ENCODE measurements at places on chromosomes 7 and 10. TPM values are rescaled to one million over a fixed set of nuclear protein-coding genes. Genes with fewer than 3 reads are reported as not detected.

The CHN2 gene
- total RNA-seq: 10.4 TPM

The AKR1D1 gene
- not detected for total RNA-seq

The ELMO1 gene
- total RNA-seq: 18.9 TPM

The PLAC9 gene
- total RNA-seq: 4.6 TPM

The SLC26A3 gene
- not detected for total RNA-seq

The DDX56 gene
- 57.7 TPM for total RNA-seq

The ALOX5 gene
- total RNA-seq: 4.0 TPM

The C1GALT1 gene
- 16.1 TPM for total RNA-seq

- H3K4me1 ChIP-seq: no peaks in the 10 kb centered on the region
- peaks cover 6% of the 10 kb centered on the region for H3K27me3 ChIP-seq
- no peaks in the 10 kb centered on the region for H3K36me3 ChIP-seq
- no peak overlapping the region for H3K4me3 ChIP-seq
- no peak for DNase-seq
Observed at GRCh38 chr7:139124084-139124914, 14.8 kb upstream of the ZC3HAV1 start.

- no peak overlapping the region for H3K27ac ChIP-seq
- H3K4me3 ChIP-seq: no peak overlapping the region
- no peaks in the 10 kb centered on the region for H3K27me3 ChIP-seq
- H3K36me3 ChIP-seq: no peaks in the 10 kb centered on the region
- no peaks in the 10 kb centered on the region for H3K4me1 ChIP-seq
Observed at GRCh38 chr7:34031156-34031555, 125.8 kb downstream of the BMPER start.

GRCh38 chr10:114174695-114175188 is 739 bp upstream of the CCDC186 start:
- H3K27ac ChIP-seq: peak overlapping the region; percentile 92
- H3K4me1 ChIP-seq: peaks cover 16% of the 10 kb centered on the region
- no peaks in the 10 kb centered on the region for H3K36me3 ChIP-seq
- H3K27me3 ChIP-seq: no peaks in the 10 kb centered on the region

DNA sequence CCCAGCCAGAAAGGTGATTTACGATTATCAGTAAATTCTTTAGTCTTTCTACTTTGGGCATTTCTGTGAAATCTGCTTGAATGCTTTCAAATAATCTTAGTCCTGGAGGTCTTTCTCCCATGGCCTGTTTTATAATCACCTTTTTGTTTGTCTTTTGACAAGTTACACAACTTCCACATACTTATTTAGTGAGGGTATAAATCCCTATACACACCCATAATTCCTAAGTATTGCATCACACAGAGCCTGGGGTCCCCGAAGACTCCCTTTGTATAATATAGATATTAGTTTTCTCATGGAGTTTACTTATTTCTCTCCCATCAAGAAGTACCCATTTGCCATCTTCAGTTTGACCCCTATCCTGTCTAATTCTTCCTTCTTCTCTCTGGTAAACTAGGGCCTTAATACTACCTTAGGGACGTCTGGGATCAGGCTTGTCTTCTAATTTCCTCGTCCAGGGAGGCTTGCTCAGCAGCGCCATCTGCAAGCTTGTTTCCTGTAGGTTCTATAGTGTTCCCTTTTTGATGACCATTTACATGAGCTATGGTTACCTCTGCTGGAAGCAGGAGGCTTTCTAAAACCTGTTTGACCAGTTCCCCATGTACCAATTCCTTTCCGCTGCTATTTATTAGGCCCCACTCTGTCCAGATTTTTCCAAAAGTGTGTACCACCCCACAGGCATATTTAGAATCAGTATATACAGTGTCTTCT is 8.1 kb downstream of the DNAH11 start:
- no peak overlapping the region for H3K27ac ChIP-seq
- H3K27me3 ChIP-seq: peaks cover 3% of the 10 kb centered on the region
- no peak overlapping the region for H3K4me3 ChIP-seq
- no peaks in the 10 kb centered on the region for H3K36me3 ChIP-seq
- no peak for DNase-seq

DNA sequence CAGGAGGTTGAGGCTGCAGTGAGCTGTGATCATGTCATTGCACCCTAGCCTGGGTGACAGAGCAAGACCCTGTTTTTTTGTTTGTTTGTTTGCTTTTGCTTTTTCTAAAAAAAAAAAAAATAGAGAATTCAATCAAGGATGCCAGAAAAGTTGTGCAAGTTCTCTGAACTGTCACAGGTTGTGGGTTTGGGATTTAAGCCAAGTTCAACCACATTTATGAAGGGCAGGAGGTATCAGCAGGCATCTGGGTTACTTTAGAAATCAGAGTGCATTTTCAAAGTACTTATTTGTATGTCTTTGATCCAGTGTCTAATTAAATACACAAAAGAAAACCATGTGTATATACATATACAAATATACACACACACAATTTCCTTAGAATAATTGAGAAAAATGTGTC is 151.2 kb upstream of the MINDY3 start:
- H3K4me1 ChIP-seq: no peaks in the 10 kb centered on the region
- no peaks in the 10 kb centered on the region for H3K36me3 ChIP-seq
- H3K27me3 ChIP-seq: no peaks in the 10 kb centered on the region
- DNase-seq: no peak

DNA sequence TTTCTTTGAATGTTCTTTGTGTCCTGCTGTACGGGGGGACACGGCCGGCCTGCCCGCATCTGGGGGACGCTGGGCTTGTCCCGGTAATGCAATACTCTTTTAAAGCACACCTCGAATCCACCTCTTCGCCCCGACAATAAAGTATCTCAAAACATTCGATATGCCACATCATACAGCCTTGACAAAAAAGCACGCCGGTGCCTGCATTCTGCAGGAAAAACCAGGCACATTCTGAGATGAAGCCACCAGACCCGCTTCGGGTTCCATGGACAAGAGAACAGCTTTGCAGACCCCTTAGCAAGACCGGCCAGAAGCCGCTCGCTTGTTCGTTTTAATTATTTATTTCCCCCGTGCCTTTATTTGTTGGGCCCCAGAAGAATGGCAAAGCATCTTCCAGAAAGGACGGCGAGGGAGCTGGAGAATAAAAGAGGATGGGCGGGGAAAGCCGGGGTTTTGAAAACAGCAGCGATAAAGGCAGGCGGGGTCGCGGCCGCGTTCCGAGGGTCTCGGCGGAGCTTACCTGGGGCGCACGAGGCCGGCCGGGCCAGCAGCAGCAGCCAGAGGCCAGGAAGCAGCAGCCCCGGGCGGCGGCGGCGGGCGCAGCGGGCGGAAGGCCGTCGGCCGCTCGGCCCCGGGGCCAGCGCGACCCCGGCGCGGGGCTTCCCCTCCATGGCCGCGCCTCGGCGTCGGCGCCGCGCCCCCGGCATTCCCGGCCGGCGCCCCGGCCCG is 462 bp downstream of the KIAA1549 start:
- H3K4me1 ChIP-seq: peaks cover 5% of the 10 kb centered on the region
- peak overlapping the region; percentile 61 for H3K4me3 ChIP-seq
- no peak for DNase-seq
- H3K27me3 ChIP-seq: peaks cover 19% of the 10 kb centered on the region

- no peaks in the 10 kb centered on the region for H3K27me3 ChIP-seq
- H3K27ac ChIP-seq: no peak overlapping the region
- no peaks in the 10 kb centered on the region for H3K36me3 ChIP-seq
Observed at GRCh38 chr7:3887096-3887690, 586.1 kb downstream of the SDK1 start.

DNA sequence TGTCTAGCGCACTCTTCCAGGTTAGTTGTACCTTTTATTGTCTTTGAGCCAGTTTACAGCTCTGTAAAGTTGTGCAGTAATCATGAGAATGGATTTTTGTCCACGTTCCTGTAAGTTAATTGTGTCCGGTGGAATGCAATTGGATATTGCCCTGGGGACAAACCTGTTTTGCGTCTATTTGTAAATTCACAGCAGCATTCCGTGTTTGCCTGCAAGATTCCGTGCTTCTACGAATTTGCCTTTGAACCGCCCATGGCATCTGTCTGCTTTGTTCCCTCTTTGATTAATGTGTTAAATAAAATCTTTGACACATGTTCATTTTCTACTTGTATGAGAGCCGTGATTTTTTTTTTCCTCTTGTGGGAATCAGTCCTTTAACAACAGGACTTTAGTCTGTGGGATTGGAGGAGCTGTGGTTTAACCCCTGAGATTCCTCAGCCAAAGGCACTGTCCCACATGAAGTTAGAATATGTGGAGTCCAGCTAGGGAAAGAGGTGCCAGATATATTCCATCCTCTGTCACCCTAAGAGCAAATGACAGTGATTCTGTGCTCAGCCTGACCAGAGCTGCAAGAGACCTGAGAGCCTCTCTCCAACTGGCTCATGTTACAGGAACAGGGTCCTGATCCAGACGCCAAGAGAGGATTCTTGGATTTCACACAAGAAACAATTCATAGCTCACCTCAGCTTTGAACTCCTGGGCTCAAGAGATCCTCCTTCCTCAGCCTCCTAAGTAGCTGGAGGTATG is 126.3 kb downstream of the COL26A1 start:
- H3K4me3 ChIP-seq: no peak overlapping the region
- DNase-seq: no peak
- no peaks in the 10 kb centered on the region for H3K4me1 ChIP-seq
- H3K36me3 ChIP-seq: no peaks in the 10 kb centered on the region
- H3K27ac ChIP-seq: no peak overlapping the region
- H3K27me3 ChIP-seq: peaks cover 26% of the 10 kb centered on the region

DNA sequence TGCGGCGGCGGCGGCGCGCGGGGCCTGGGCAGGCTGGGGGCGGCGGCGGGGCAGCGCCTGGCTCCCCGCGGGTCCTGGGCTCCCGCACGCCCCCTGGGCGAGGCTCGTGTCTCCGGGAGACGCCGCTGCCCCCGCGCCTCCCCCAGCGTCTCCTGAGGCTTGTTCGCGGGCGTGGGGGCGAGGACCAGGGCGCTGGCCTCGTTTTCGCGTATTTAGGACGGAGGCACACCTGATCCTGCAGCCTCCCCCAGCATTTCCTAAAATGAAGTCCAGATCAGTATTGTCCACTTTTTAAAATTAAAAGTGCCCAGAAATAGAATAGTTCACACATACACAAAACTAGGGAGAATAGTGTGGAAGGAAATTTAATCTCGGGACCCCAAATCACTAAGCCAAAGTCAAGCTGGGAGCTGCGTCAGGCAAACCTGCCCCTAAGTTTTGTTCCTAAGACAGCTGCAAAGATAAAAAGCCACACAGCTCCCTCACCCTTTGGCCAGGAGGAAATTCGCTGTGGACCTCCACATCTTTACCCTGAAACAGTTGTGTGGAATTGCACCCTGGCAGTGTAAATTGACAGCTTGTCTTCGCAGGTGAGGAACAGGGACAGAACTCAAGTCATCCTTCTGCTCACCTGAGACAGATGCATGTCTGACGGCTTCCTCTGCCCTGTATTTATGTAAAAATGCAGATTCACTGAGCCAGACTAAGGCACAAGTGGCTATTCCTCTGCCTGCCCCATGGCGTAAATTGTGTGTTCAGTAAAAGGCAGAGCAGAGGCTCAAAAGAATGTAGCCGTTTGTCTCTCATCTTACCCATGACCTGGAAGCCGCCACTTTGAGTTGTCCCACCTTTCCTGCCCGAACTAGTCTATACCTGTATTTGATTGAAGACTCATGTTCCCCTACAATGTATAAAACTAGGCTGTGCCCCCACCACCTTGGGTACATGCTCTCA is 740 bp downstream of the GALNT11 start:
- peak overlapping the region; percentile 69 for H3K27ac ChIP-seq
- H3K4me3 ChIP-seq: peak overlapping the region; percentile 69
- no peaks in the 10 kb centered on the region for H3K27me3 ChIP-seq

- no peaks in the 10 kb centered on the region for H3K27me3 ChIP-seq
- H3K27ac ChIP-seq: peak overlapping the region; percentile 90
- no peak for DNase-seq
- peaks cover 39% of the 10 kb centered on the region for H3K4me1 ChIP-seq
- peak overlapping the region; percentile 56 for H3K4me3 ChIP-seq
Observed at GRCh38 chr10:63265222-63265617, 132.1 kb downstream of the NRBF2 start.

DNA sequence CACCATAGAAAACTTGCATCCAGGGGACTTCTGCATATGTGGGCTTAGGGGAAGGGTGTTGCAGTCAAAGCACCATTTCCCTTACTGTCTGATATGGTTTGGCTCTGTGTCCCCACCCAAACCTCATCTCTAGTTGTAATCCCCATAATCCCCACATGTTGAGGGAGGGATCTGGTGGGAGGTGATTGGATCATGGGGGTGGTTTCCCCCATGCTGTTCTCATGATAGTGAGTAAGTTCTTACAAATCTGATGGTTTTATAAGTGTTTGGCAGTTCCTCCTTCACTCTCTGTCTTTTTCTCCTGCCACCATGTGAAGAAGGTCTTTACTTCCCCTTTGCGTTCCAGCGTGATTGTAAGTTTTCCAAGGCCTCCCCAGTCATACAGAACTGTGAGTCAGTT is 177.4 kb downstream of the ADK start:
- no peaks in the 10 kb centered on the region for H3K27me3 ChIP-seq
- H3K27ac ChIP-seq: no peak overlapping the region
- DNase-seq: no peak
- H3K4me1 ChIP-seq: no peaks in the 10 kb centered on the region
- no peak overlapping the region for H3K4me3 ChIP-seq

- H3K27me3 ChIP-seq: no peaks in the 10 kb centered on the region
- H3K4me1 ChIP-seq: peaks cover 36% of the 10 kb centered on the region
- peak overlapping the region; percentile 50 for H3K27ac ChIP-seq
- no peak for DNase-seq
- H3K36me3 ChIP-seq: no peaks in the 10 kb centered on the region
- H3K4me3 ChIP-seq: peak overlapping the region; percentile 4
Observed at GRCh38 chr10:62037890-62038608, 136.6 kb downstream of the ARID5B start.

DNA sequence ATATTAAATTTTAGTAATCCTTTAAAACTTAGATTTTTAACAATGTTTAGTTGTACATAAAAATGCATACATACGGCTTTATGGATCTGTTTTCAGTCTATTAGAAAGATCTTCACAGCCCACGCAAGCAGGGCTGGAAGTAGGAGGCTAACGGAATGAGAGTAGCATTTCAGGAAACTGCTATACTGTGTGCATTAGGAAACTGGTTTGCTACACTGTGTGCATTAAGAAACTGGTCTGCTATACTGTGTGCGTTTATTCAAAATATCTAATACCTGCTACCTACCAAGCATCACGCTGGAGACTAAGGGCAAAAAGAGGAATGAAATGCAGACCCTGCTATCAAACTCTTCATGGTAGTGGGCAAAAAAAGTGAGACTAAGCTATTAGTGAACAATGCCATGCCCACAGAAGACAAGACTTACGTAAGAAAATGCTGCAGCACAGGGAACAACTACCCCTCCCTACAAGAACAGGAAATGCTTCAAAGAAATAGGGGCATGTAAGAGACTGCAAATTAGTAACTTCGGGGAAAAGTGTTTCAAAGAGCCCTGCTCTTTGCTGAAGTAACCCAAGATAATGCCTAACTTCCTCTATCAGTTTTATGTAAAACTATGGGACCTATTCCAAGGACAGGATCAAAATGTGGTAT is 11.3 kb downstream of the RAB11FIP2 start:
- H3K36me3 ChIP-seq: peaks cover 13% of the 10 kb centered on the region
- DNase-seq: no peak
- peaks cover 17% of the 10 kb centered on the region for H3K4me1 ChIP-seq
- H3K27ac ChIP-seq: no peak overlapping the region
- H3K27me3 ChIP-seq: no peaks in the 10 kb centered on the region
- no peak overlapping the region for H3K4me3 ChIP-seq

- H3K36me3 ChIP-seq: no peaks in the 10 kb centered on the region
- no peaks in the 10 kb centered on the region for H3K27me3 ChIP-seq
- H3K4me1 ChIP-seq: no peaks in the 10 kb centered on the region
- no peak overlapping the region for H3K27ac ChIP-seq
- no peak for DNase-seq
Observed at GRCh38 chr7:93453262-93453661, 121.3 kb downstream of the CALCR start.
